ENCODE measurements at places on chromosomes 13 and 19.

DNA sequence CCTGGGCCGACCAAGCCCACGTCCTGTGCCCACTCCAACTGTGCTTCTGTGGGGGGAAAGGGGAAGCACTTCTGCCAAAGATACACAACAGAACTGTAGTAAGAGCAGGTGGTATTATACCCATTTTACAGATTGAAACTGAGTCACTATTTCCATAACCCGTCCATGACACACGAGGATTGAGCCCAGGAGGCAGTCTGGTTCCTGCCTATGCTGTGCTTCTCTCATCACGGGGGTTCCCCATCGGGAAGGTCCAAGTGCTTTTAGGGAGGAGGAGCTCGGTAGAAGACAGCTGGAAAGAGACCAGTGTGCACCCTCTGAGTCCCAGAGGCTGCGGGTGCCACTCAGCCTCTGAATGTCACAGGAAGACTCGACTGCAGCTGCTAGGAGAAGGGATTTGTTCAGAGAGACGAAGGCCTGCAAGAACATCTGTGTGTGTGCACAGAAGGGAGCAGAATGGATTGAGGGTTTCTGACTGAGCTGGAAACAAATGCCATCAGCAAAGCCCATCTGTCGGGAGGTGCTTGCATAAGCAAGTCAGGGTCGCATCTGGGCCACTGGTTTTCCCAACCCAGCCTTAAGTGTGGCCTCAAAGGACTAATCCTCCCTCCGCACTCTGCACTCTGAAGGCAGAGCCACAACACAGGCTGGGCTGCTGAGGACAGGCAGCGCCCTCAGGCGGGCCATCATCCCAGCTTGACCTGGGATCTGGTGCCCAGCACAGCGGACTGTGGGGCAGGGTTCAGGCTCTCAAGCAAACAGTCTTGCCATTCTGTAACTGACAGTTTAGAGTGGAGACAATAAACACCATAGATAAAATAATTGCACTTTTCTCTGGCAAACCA is 150.0 kb downstream of the DPF1 start:
- no peak for DNase-seq

GRCh38 chr13:24145674-24146073 is 14.8 kb upstream of the SPATA13 start:
- DNase-seq = no peak

GRCh38 chr13:22240716-22241115 is 569.8 kb downstream of the FGF9 start:
- DNase-seq = no peak

DNA sequence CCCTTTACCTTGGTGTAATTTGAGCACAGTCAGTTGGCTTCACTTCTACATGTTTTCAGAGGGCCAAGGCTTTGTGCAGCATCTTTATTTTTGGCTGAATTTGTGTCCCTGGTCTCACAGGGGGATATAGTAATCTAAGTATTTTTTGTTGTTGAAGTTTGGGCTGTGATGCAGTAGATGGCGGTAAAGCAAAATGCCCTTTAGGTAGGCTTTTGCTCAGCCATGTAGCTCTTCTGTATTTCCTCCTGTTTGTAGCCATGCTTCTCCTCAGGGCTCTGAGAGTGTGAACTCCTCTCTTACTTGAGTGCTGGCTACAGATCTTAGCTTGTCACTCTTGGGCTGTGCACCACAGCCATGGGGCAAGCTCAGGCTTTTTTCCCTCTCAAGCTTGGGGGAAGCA is 328.6 kb downstream of the SLITRK5 start:
- DNase-seq = no peak

DNA sequence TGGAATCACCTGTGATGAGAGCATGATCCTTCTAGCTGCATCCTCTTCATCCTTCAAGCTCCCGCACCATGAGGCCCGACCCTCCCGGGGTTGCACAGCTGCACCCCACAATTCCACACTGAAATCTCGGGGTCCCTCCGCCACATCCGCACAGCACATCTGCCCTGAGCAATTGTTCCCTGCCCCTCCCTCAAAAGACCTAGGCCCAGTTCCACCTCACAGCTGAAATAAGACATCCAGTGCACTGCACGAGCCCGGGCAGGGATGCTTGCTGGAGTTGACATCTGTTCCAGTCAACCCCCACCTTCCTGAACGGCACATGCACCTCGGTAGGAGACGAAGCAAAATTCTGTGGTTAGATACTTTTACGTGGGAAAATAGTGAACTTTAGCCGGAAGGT is 14.7 kb upstream of the SOX1 start:
- no peak for DNase-seq

GRCh38 chr19:48900477-48901406 is 630 bp downstream of the NUCB1 start:
- no peak for DNase-seq

DNA sequence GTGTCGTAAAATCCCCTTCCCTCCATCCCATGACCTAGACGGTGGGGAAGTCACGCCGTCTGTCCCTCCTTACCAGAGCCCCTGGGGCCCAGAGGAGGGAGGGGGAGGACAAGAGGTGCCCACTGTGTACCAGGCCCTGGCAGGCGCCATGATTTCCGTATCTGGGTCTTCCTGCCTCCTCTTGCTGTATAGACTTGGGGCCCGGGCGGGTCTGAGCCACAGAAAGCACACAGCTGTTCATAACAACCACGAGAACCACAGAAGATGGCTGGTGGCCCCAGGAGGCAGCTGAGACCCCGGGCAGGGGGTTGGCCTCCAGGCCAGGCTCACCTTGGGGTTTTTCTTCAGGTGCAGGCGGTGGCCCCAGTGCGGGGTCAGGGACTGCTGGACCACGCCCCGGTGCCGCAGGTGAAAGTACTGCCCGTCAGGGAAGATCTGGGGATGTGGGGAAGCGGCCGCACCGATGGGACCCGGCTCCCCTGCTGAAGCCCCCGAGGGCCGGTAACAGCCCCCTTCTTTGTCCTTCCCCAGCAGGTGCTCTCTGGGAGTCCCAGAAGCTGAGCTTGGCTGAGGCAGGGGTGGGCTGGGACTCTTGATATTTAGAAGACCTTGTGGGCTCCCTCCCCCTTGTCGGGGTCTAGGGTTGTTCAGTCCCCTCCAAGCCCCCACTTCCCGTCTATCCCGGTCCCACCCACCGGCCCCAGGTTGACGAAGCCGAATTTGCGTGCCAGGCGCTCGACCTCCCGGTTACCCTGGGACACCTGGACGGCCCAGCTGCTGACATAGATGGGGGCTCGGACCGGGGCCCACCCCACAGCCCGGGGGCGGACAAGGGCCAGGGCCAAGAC is 463 bp downstream of the PCSK4 start:
- no peak for DNase-seq

DNA sequence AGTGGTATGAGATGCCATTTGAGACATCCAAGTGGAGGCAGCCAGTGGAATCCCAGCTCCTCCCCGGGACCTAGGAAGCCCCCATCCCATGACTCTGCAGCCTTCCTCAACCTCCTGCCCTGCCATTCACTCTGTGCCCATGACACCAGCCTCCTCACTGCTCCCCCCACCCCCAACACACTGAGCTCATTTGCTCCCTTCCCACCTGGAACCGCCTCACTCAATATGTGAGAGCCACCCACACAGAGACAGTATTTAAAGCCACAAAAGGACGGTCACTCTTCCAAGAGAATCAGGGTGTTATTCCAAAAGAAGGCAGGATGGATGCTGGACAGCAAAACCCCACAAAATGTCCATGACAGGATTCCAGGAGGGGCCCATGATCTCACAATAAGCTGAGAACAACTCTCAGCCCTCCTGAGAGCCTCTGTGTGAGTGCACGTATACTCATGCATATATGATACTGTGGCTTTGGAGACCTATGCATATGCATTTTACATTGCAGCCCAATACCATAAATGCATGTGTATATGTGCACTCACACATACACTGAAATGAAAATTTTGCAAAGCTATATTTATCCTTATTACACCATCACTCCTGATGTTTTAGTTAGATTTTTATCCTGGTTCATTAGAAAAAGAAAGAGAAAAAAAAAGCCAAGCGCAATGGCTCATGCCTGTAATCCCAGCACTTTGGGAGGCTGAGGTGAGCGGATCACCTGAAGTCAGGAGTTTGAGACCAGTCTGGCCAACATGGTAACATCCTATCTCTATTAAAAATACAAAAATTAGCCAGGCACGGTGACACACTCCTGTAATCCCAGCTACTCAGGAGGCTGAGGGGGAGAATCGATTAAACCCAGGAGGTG is 10.8 kb upstream of the RANBP3 start:
- DNase-seq = no peak

DNA sequence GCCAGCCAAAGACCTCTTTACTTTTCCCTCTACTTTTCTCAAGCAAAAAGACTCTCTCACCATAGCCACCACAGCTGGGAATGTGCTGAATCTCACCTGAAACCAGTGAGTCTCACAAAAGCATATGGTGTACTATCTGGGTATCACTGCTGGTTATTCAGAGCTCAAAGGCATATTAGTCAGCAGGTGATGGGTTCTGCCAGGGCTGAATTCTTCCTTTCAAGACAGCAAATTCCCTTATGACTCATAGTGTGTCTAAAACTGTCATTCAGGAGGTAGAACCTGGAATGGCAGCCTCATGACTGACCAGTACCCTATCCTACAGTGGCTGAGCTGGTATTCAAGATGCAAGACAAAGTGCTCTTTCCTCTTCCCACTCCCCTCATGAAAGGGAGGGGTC is 2859.1 kb downstream of the PCDH9 start:
- DNase-seq = no peak

DNA sequence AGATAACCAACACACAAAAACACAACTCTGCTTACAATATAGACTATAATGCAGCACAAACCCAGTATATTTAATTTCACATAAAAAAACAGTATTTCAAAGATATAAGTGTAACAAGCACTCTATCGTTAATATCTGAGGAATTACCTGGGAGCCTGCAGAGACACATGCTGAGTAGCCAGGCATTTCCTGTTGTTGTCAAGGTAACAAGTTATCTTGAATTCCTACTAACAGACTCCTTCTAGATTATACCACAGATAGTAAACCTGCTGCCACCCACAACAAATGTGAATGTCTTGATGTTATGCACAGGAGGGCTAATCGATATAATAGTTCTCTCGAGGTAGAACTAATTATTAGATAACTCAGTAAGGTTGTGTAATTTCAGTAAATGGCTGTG is 826.0 kb upstream of the PRR20A start:
- no peak for DNase-seq

DNA sequence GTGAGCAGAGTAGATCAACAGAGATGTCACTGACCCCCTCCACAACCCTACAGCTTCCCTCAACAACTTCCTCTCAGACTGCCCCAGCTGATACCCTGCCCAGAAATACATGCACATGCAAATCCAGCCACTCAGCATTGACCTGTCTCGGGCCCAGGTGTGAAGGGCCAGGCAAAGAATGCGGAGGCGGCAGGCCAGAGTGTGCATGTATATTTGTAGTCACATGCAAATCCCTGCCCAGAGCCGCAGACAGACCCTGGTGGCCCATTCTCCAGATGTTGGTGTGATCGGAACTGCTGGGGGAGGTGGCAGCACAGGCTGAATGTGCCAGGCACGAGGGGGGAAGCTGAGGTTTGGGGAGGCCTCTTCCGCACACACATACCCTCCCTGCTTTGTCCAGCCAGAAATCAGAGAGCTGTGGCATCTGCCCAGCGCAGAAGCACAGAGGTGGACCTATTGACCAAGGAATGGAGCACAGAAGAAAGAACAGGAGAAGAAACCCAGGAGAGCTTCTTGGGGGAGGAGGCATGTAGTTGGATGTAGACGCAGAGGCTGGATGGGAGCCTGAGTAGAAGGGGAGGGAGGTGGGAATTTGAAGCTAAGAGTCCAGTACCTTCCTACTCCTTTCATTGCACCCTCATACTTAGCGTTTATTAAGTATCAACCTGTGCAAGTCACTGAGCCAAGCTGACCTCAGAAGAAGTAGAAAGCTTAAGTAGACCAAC is 14.4 kb downstream of the MEF2B start:
- no peak for DNase-seq

- DNase-seq = no peak
Observed at GRCh38 chr19:41395355-41395754, 1.8 kb downstream of the EXOSC5 start.

DNA sequence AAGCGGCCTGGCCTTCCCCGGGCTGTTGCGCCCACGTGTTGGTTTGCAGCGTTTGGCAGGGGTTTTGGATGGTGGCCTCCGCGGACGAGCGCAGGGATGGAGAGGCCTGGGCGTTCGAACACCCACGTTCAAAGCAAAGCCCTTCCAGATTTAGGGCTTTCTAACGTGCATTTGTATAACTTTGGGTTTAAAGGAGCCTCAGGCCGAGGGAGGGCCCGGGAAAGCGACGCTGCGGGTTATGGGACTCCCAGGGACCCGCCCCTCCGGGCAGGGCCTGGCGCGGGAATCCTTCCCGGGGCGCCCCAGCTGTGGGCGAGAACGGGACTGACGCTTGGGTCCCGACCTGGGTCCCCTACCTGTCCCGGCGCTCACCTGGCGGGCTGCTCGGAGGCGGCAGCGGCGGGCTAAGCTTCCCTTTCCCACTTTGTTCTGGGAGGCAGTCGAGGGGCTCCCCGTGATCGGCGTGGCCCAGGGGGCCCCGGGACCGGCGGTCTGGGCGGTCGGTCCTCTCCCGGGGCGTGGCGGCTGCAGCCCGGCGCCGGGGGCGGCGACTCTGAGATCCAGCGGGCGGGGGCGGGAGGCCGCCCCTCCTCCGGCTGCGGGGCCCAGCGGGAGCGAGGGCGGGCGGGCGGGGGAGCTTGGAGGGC is at the start of gene FBXO17:
TSS of gene FBXO17 (minus strand) at position 529 of the 647 bp plus-strand sequence. CDS start 25,423 bp downstream, outside the sequence.
- no peak for DNase-seq

DNA sequence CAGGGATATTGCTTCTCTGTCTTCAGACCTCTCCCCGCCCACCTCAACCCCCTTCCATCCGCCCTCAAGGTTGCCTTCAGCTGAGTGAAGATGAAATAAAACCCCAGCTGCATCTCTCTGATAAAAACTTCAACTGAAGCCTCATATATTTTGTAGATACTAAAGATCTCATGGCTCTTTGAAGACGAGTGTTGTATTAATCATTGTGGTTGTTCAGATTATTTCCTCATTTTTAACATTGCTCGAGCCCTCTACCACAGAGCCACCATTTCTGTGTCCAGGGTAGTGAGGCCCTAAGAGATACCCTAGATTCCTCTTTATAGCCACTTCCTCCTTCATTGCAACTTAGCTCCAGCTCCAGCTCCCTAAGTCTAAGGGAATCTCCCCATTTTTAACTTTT is 312.8 kb upstream of the ZNF507 start:
- DNase-seq = no peak

GRCh38 chr19:408902-409515 is at the start of gene C2CD4C:
Gene C2CD4C, minus strand, starts transcription at chr19:409147. Its CDS starts 786 bp downstream, at chr19:408361.
- DNase-seq = no peak

Data from activated CD4-positive, CD25-positive, alpha-beta regulatory T cell (primary cell).